ENCODE measurements at places on chromosomes 2 and 18.

DNA sequence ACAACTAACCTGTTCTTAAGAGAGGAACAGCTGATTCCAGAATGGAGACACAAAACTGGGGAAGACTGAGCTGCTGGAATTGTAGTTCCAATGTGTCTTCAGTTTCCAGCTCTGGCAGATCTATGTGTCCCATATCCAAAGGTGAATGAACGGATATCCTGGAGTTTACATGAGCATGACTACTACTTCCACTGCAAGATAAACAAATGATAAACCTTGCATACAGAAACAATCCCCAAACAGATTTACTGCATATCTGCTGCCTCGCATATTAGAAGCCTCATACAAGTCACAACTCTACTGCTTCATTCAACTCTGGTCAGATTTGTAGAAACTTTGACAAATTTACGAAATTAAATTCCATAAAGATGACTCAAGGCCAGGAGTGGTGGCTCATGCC is 15.0 kb downstream of the RTTN start:
- DNase-seq = no peak

GRCh38 chr2:172086241-172087206 is 1.2 kb downstream of the DLX1 start:
- DNase-seq = peak; percentile 54

GRCh38 chr2:196410008-196410407 is 229.5 kb upstream of the CCDC150 start:
- DNase-seq = no peak

- DNase-seq = no peak
Measured at GRCh38 chr18:49227441-49228165, 232.8 kb downstream of the DYM start.

DNA sequence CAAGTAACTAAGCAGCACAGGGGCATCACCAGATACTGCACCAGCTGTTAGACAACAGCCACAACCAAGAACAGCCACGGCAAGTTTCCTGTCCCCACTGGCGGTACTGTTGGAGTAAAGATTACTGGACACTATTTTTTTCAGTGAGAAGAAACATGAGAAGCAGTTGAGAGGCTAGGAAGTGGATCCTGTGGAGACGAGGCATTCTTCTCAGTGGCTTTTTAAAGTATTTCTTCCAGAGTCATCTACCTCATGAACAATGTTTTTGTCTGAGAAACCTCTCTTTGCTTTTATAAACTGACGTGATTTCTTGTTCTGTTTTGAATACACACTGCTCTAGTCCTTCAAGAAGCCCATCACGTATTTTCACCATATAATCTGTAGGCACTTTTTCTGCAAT is 18.8 kb downstream of the TM4SF20 start:
- DNase-seq = no peak

- DNase-seq = no peak
Measured at GRCh38 chr2:223294756-223295155, 242.8 kb downstream of the KCNE4 start.

GRCh38 chr2:47564129-47564528 is 161.2 kb downstream of the MSH2 start:
- no peak for DNase-seq

- DNase-seq = no peak
Measured at GRCh38 chr2:233090879-233091278, 30.7 kb downstream of the INPP5D start.

DNA sequence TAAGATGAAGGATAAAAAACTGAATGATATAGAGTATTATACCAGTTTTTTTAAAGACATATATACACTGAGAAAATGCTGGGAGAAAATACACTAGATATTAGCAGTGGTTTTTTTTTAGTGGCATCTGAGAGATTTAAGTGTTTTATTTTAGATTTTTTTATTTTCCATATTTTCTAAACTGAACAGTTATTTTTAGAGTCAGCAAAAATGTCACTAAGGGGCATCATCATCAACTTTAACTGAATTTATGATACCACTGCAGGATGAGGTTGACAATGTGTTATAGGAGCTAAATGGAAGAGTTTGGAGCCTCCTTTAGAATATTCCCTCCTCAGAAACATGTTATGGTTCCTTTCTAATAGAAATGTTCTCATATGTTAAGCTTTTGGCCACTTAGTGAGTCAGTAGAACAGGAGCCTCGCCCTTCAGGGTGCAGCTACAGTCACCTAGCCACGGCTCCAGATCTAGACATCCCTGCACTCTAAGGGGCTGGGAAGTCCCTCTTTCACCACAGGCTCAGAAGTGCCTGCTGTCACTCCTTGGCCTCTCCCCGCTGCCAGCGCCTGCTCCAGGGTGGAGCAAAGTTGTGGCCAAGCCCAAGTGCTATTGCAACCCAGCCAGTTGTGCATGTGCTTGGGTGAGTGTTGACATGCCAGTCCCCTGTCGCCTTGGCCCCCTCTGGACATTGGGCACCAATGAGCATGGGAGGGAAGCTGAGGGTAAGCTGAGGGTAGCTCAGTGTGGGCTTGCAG is 210.7 kb upstream of the RASGRP3 start:
- DNase-seq = no peak

DNA sequence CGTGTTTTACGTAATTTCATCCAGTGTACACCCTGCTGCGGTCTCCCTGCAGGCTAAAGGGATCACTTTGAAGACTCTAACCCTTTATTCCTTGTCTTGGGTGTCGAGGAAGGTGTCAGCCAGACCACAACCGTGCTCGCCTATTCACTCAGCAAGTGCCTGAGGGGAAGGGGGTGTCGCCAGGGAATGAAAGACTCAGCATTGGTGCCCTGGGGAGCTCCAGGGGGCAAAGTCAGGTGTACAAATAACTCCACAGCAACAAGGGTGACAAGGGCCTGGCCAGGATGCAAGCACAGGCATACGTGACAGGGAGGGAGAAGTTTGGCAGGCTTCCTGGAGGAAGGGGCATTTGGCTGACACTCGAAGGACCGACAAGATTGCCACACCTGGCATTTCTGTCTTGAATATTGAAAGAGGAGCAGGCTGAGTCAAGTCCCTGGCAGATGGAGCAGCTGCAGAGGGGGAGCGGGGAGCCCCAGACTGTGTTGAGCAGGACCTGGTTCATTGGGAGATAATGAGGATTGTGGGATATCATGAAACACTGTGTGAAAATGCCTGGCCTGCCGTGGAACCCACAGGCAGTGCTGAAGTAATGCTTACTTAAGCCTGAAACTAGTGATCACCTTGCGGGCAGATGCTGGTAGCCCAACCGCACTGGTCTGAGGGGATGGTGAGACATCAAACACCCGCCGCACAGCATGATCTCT is 93.9 kb downstream of the RHOB start:
- DNase-seq = no peak

DNA sequence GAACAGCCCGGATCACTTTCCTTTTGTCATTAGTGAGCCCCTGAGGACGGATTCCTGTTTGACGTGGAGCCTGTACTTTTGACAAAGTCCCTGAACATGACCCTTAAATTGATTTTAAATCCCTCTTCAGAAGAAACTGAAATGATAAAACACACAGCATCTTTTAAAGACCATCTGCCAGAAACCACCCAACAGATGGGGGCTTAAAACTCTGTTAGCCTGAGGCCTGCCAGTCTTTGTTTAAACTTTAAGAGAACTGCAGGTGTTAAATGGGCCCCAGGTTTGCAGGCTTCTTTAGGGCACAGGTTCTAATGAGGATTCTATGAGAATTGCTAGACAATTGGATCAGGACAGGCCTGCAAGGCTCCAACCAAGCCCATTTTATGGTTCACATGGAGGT is 177.9 kb downstream of the ALK start:
- DNase-seq = no peak

GRCh38 chr2:207847807-207848544 is 78.3 kb upstream of the FZD5 start:
- DNase-seq = no peak

DNA sequence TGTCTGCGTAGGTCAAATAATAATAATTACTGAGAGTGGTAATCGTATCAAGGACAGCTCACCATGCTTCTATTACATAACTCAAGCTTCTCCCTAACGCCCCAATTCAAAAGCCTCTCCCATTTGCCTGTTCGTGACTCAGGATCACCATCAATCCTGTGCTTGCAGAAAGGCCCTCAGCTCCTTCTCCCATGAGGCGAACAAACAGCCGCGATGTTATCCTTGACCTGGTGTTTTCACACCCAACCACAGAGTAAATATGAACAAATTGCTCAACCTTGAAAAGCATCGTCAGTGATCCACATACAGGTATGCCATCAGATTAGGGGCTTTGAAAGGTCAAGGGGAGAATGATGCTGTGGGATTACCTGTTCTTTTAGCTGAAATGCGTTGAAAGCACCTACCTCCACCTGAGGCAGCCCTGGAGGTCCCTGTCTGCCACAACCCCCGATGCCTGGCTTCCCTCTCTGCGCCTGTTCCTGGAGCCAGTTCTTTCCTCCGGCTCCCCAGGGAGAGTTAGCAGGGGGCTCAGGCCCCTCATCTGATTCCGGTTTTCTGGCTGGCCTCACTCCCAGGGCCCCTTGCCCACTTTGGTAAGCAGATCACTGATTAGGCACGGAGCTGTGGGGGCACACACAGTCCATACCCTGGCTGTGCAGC is 39.1 kb upstream of the ODC1 start:
- DNase-seq = no peak

GRCh38 chr18:22840606-22841144 is 92.5 kb upstream of the RBBP8 start:
- DNase-seq = no peak

Data from RWPE2 (cell line).